ENCODE measurements at places on chromosomes 2 and 18.
A peak's percentile ranks its signal among the peaks of the same experiment; 100 is the strongest.

GRCh38 chr2:215507836-215508235, 72.0 kb upstream of the FN1 start:
- DNase-seq: no peak

DNA sequence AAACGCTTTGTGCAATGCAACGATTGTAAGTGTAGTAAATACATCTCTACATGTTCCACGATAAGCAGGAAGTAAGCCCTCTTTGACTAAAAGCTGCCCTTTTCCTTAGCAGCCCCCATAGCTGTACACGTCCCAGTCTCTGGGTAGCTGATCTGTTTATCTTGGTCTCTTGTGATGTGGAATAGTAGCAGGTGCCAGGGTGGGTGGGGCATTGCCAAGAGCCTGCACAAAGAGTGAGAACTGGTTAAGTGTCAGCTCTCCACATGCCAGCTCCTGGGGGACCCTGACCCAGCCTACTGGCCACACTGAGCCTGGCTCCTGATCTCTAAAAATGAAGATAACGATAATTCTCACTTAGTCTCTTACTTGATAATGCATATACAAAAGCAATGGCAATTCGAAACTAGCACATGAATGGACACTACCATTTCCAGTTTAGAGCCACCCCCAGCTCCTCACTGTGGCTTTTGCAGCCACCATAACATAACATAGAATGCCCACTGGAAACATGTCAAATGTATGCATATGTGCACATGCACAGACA, 92.3 kb downstream of the MYT1L start:
- DNase-seq: peak; percentile 66

GRCh38 chr2:215904101-215904500, 109.2 kb downstream of the MREG start:
- DNase-seq: no peak

DNA sequence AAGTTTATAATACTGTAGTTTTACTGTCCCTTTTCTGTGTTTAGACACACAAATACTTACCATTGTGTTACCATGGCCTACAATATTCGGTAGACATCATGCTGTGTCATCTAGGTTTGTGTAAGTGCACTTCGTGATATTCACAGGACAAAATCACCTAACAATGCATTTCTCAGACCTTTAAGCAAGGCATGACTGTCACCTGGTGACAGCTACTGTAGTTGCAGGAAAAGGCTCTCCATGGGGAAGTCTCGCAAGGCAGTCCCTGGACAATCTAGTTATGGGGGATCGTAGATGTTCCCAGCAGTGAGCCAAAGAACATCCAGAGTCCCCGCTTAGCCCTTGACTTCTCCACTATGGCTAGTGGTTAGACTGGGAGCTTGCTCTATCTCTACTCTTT, 73.1 kb downstream of the EIF2AK3 start:
- DNase-seq: no peak

DNA sequence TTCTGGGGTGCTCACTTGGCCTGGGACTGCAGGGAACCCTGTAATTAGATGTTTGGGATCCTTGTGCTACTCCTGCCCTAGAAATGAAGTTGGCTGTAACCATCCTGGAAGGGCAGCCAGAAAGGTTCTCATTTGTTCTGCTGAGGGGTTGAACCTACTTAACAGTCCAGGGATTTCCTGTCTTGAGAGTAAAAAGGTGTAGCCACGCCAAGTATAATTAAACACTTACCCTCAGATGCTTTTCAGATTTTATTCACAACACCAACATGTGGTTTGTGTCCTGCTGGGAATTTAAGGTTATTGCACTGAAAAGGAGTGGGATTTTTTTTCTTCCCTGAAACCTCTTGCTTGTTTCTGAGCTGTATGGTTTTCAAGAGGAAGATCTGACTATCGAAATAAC, 222.4 kb upstream of the APCDD1 start:
- DNase-seq: no peak

- DNase-seq: no peak
Observed at GRCh38 chr2:138391946-138392345, 109.6 kb upstream of the SPOPL start.

DNA sequence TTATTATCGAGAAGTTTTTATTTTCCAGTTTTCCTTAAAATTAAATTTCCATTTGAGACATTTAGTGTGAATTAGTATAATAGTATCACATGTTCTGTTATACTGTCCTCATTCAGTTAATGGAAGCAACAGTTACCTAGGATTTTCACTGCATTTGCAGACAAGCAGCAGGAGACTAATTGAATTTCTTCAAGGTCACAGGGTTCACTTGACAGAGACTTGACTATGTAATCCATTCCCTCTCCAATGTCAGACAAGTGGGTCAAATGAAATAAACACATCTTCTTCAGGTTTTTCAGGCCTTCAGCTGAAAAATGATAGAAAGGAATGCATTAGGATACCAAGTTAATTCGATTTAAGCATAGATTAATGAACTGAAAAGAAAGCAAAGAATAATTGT, 26.7 kb downstream of the NLRC4 start:
- DNase-seq: no peak

GRCh38 chr2:100976645-100977391, 25.3 kb upstream of the RPL31 start:
- no peak for DNase-seq

DNA sequence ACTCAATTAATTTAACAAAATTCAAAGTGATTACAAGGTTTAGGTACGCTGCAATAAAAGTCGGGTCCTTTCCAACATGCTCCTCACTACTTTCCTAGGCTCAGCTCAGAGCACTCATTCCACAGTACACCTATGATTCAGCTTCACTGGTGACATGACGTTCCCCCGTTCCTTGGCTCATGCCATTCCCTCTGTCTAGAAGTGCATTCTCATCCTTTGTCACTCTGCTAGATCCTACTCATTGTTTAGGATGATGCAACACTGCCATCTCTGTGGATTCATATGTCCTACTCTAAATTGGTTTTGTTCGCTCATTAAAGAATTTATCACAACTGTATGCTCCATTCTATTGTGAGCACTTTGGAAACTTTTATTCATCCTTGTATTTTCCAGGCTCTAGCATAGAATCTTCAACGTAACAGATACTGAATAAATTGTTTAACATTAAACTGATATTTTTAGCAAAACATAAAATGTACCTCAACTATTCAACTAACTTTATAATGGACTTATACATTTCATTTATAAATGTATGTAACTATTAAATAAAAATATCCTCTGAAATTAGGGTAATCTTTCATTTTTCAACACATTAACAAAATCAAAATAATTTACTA, 78.6 kb downstream of the FAM228A start:
- no peak for DNase-seq

- no peak for DNase-seq
Observed at GRCh38 chr2:111111101-111111755, 9.5 kb upstream of the BCL2L11 start.

DNA sequence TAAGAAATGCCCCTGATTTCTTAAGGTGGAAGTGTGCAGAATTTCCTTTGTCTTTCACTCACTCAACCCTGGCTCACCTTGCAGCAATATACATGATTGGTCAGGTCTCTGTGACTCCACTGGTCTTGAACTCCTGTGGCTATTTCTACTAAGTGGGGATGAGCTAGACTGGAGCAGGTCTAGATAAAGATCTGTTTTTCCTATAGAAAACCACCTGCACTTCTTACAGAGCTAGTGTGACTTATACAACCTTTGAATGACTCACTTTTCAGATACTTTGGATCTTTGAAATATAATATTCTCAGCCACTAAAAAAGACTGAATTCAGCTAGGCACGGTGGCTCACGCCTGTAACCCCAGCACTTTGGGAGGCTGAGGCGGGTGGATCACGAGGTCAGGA, 98.5 kb upstream of the KCTD1 start:
- no peak for DNase-seq

- no peak for DNase-seq
Observed at GRCh38 chr2:225097035-225097434, 54.8 kb upstream of the DOCK10 start.

- DNase-seq: no peak
Observed at GRCh38 chr18:25843791-25844190, 246.6 kb downstream of the SS18 start.

- DNase-seq: no peak
Observed at GRCh38 chr18:361941-362310, 94.1 kb upstream of the THOC1 start.

GRCh38 chr2:104849618-104850141, 4.2 kb upstream of the POU3F3 start:
- no peak for DNase-seq

DNA sequence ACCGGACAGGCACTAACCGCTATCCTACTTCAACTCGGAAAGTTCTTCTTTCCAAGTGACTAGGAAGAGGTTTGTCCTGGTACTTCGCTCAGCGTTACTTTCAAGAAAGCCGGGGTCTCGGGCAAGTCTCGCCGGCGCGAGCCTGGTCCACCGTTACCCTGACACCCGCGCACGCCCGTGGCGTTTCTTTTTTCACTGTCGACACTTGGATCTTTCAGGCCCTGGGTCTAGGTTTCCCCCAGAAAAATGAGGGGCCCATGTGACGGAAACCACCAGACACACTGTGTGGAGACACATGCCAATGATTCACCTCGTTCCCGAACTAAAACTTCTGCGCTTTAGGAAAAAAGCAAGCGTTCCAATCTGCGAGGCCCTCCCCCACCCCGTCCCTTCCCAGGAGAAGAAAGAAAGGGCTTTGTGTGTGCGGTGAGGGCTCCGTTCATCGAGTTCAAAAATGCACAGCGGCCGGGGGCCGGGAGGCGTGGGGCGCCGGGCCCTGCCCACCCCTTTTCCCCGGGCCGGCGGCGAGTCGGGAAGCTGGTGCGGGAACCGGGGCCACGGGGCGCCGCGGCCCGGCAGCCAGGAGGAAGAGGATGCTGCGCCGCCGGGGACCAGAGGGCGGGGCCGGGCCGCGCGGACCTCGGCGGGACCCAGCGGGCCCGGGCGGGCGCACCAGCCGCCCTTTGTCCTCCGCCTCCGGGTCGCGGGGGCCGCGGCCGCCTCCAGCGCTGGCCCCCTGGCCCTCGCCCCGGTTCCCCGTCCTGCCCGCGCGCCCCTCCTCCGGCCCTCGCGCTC, 2.6 kb downstream of the ZNF521 start:
- no peak for DNase-seq

GRCh38 chr2:158610059-158610458, 153.3 kb downstream of the PKP4 start:
- no peak for DNase-seq

- no peak for DNase-seq
Observed at GRCh38 chr2:78992807-78993517, 32.5 kb upstream of the REG3G start.

DNA sequence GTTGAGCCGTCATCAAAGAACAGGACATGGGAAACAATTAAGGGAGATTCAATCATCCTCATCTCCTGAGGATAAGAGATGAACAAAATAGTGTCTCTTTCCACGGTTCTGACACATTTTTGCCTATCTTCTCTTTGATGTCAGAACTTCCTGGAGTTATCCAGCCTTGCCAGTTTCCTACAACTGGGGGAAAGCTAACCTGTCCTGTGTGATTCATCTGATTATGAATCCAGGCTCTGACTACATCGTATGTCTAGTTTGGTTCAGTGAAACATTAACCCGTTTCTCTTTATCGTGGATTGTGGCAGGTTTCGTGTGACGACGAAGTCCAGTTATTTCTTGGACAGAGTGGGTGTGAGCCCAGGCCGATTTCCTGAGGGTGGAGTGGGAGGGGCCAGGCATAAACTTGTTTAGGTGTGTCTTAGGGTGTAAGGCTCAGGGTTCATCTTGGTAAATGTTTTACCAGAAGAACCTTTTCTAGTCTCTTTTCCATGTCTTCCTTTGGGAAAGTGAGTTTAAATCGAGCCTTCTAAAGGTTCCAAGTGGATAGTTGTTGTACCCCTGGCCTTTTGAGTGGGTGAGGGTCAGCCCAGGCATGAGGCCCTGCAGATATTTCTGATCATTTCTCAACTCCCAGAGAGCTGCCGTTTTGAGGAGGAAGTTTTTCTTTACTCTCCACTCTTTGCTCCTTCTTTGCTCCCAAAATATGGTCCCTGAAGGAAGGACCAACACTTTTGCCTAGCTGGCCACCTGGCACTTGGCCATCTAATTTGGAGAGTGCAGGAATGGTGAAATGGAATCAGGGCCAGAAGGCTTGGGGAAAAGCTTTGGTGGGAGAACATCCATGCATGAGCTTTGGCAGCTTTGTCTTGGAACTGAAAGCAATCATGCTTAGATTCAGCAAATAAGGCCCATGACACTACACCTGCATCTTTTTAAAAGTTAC, 50.4 kb upstream of the FZD5 start:
- no peak for DNase-seq

GRCh38 chr2:229104974-229105387, 166.1 kb downstream of the PID1 start:
- no peak for DNase-seq

- DNase-seq: no peak
Observed at GRCh38 chr18:23115683-23116096, 19.6 kb upstream of the CABLES1 start.

DNA sequence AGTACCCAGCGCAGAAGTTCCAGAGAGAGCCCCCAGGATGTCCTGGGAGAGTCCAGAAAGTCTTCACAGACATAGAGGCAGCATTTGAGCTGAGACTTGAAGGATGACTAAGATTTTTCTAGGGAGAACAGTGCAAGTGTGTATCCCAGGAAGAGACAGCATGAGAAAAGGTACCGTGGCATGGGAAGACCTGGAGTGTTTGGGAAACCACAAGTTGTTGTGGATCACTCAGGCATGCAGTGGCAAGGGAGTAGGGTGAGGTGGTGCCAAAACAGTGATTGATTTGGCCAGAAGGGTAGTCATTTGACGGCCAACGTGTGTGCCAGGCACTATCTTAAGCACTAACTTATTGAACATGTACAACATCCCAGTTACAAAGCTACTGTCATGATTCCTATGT, 24.5 kb upstream of the KCNK3 start:
- no peak for DNase-seq

DNA sequence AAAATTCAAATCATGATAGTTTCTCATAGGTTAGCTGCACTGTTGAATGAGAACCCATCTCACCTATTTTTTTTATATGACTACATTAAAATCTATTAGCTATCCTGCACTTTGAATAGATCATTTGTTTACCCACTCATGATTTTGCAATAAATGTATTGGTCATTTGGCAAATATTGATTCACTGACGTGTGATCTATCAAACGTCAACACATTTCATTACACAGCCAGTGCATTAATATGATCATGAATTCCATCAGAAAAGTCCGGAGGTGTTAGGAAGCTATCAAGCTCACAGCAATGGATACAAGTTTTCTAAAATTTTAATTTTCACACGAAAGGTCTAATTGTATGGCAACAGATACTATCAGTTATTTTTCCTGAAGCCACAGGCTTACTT, 128.2 kb upstream of the ID2 start:
- DNase-seq: no peak

GRCh38 chr2:211093743-211094303, 537.4 kb downstream of the CPS1 start:
- DNase-seq: no peak

- no peak for DNase-seq
Observed at GRCh38 chr2:215946586-215946985, 66.8 kb downstream of the MREG start.

DNA sequence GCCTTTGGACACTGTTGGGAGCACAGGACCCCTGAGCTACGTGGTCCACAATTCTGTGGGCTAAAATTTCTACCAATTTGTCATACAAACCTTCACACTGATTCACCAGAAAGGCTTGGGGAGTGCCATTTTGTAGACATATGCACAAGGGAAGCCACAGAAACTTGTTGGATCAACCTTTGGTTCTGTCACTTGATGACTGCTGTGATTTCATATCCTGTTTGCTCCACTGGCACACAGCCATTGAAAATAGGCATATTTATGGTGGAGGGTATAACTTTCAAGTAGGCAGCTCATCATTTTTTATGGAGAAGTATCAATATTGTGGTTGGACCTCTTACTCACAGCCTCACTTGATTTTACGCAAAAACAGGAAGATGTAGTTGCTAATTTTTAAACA, 10.5 kb downstream of the NAPG start:
- no peak for DNase-seq
